NCI-H1436 treated with DMSO at 0.1 percent for 48 hours (cell line): ENCODE measurements at places on chromosomes 3 and 15.

DNA sequence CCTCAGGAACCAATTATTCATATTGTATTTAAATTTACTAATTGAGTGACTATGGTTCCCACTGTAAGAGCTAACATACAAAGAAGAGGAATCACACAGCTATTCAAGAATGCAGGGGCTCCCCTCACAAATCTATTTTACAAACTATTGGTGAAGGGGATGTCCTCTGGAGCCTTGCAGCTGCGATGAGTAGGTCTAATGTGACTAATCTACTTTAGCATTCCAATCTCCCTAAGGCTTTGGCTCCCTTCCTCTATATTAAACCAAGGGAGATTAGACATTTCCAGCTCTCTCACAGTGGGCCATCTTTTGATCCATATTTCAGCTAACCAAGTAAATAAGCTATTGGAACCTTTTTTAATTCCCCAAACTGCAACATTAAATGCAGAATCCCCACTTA, 514.2 kb upstream of the BCHE start:
- DNase-seq = no peak

DNA sequence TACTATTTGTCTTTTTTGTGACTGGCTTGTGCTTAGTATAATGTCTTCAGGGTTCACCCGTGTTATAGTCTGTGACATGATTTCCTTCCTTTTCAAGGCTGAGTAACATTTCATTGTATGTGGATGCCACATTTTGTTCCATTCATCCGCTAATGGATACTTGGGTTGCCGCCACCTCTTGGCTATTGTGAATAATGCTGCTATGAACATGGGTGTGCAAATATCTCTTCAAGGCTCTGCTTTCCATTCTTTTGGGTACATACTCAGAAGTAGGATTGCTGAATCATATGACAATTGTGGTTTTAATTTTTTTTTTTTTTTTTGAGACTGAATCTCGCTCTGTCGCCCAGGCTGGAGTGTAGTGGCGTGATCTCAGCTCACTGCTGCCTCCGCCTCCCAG, 15.4 kb downstream of the CRTC3 start:
- DNase-seq = no peak

DNA sequence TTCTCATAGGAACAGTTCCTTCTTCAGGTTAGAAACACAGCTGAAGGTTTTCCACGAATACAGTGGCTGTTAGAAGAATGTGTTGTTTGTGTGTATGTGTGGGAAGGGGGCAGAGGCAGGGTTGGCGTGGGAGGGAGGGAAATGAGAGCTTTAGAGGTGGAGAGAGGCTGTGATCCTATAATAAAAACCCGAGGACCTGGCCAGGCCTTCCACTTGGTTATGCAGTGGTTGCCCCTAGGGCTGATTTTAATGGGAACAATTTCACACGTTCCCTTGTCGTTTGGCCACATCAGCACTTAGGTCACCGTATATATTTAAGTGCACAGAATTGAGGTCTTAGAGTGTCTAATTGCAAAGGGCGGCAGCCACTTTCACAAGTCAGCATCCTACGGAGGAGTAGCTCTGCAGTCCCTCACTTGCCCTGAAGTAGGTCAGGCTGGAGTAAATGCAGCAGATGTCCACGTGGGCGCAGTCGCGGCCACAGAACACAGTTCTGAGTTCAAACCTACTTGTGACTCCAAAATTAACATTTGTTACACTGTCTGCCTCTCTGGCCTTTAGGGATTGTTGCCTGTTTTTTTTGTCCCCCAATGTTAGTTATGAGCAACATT, 85.6 kb downstream of the PDCD6IP start:
- no peak for DNase-seq

DNA sequence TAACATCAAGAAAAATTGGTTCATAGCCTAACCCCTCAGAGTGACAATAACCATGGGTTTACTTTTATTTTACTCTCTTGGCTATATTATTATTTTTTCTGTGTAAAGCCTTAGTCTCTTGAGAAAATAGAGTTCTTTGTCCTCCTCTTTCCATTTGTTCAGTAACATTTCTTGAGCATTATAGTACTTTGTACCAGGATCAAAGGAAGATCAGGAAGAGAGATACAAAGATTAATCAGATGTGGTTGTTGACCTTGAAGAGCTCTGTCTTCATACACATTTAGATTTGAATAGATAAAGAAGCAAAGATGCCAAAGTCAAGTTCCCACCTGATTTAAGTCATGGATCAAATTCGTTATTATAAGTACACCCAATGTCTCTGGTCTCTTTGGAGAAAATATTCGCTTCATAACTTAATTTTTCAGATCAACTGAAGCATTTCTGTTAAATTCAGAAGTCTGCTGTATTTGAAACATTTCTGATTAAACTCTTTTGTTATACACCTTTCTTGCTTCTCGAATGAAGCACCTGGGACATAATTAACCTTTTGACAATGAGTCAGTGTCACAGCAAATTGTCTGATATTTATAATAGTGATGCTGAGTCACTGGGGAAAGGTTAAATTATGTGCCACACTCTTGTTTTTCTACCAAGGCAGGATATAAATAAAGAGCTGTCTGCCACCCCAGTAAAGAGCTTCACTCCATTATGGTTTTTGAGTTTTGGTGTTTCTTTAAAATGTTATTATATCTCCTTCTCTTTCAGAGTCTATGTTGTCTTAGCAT, 100.2 kb downstream of the GHSR start:
- DNase-seq = peak; percentile 79

DNA sequence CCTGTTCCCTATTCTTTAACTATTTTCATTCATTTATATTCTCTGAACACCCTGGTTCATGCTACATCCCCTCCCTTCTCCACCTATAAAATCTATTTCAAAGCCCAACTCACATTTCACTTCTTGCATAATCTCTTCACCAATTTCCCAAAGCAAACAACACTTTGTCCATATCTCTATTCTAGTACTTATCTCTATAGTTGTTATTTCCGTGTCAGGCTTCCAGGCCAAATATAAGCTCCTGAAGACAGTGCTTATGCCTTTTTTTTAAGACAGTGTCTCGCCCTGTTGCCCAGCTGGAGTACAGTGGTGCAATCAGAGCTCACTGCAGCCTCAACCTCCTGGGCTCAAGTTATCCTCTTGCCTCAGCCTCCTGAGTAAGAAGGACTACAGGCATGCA, 43.6 kb downstream of the DNAH12 start:
- DNase-seq = no peak

DNA sequence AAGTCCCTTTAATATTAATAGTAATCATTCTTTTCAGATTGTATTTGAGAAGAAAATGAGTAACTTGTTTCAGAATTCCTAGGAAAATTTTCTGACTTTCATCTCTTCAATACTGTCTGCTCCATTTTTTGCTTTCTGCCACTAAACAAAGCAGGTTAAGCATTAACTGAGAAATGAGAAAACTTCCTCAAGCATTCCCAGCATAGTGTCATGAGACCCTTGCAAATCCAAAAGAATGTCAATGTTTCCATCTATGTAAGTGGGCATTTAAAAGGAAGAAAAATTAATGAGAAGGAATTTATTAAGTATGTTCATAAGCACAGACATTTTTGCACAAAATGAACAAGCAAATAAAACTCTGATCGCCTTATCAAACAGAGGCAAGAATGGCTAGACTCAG, 148.0 kb upstream of the STRIT1 start:
- no peak for DNase-seq

DNA sequence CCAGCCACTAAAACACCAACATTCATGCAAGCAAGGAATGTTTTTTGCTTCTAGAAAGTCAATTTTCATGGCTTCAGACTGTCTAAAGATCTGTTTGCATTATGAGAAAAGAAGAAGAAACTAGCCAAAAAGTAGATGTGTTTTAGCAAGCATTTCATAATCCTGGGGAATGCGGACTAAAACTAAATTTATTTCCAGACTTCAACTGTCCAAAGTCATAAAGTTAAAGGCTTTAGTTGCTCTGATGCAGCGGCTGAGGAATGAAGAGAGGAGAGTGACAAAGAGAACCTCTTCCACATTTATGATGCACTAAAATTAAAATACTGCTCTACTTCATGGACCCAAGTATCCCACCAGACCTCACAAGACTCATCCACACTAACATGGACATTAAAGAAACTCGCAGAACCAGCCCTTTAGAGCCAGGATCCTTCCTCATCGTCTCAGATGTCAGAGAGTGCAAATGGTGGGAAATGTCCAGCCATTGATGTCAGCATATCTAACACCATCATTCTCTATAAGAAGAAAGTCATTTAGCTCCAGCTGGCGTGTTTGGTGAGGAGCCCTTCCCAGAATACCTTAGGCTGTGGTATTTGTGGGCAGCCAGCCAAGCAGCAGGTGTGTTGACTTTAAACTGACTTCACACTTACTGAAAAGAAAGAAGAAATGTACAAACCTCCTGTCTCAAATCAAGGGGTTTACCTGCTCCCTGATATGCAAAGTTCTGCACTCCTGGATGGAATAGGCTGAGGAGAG, 17.4 kb downstream of the FYCO1 start:
- no peak for DNase-seq

DNA sequence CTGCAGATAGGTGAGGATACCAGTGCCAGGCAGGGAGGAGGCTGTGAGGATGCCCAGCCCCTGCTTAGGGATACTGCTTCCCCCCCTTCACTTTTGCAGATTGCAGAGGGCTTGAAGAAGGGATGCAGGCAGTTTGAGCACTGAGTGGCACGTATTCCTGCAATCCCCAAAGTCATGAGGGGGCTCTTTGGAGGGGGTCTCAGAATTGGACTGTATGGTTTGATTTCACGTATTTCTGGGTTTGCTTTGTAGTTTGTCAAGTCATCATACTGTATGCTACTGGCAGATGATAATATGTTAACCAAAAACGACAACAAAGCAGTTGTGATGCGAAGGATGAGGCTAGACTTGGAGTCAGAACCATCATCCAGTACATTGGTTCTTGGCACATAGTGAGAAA, 28.1 kb downstream of the CHST14 start:
- DNase-seq = no peak

- no peak for DNase-seq
These were observed 7.3 kb upstream of the CD96 start for GRCh38 chr3:111534701-111535100.

- no peak for DNase-seq
These were observed 6.5 kb downstream of the IGF1R start for GRCh38 chr15:98654790-98655360.
